Smooth muscle cell of the pulmonary artery (primary cell): ENCODE measurements at places on chromosomes 1 and 21. TPM values are rescaled to one million over a fixed set of nuclear protein-coding genes. Genes with fewer than 3 reads are reported as not detected.

ELF3 gene
- total RNA-seq = 0.20 and 2.2 TPM in 2 replicates

KIF17 gene
- 0.39 and 3.3 TPM in 2 replicates for total RNA-seq

JAM2 gene
- total RNA-seq = 3.3 and 6.9 TPM in 2 replicates

AADACL3 gene
- total RNA-seq = not detected in 2 replicates

VTCN1 gene
- total RNA-seq = not detected in 2 replicates

AGBL4 gene
- not detected in 2 replicates for total RNA-seq

PMVK gene
- total RNA-seq = 7.9 and 9.6 TPM in 2 replicates

ZNF648 gene
- not detected in 2 replicates for total RNA-seq

ERG gene
- total RNA-seq = 10.8 and 26.9 TPM in 2 replicates
